Activated T-helper 2 cell treated with anti-CD3 and anti-CD28 coated beads, Interferon-gamma antibody, Interleukin-2, Interleukin-4, amounts not matched to agents 10 μg/mL and 5 μg/mL and 100 μg/mL, durations not matched to agents 14 hours and 24 hours and 36 hours (primary cell): ENCODE measurements at places on chromosomes 7 and 10.

DNA sequence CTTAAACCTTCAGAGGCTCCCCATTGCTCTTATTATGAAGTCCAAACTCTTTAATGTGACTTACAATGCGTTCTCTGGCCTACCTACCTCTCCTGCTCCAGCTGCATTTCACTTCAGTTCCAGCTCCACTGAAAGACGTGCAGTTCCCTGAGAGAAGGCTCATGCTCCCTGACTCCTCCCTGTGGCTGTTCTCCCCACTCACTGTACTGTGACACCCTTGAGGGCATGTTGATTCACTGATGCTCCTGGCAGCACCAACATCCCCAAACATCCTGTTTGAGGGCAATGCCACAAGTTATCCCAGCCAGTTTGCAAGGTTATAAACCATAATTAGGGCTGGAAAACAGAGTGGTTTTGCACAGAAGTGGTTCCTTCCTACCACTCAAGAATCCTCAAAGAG, 111.2 kb downstream of the LSM5 start:
- no peak for DNase-seq

- no peak for DNase-seq
Measured at GRCh38 chr10:127280446-127280845, 84.1 kb upstream of the INSYN2A start.

DNA sequence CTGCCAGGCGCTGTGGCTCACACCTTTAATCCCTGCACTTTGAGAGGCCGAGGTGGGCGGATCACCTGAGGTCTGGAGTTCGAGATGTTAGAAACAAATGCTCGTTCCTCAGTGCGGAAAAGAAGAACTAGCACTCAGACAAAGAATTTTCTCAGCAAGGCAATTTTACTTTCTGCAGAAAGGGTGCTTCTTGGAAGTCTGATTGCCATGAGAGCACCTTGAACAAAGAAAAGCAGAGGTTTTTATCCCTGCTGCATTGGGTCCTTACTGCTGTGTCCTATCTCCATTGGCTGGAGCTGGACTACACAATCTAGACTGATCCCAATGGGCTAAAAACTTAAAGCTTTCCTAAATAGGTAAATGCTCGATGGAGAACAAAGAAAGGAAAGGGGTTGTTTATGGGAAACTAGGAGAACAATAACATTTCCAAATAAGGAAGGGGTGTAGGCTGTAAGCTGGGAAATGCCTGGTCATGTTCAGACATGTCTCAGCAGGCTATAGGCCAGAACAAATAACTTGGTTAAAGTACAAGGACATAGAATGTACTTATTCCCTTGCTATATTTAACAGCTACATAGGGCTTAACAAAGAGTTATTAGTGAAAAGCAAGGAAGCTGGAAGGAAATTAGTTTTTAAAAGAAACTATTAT, 26.1 kb upstream of the ACTR3B start:
- no peak for DNase-seq

DNA sequence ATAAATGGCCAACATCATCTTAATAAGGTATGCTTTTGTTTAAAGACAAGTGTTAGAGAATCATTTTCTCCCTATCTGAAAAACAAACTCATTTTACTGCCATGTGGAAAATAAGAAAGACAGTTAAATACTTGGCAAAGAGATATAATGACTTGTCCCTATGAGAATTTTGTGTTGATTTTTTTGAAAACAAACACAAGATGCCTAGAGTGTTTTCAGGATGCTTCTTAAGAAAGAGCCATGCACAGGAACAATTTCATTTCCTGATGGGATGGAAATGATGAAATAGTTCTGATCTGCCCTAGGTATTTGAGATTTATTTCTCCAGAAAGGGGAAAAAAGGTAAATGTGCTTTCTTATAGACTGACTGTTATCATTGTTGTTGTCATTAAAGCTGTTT, 237.5 kb upstream of the GNAI1 start:
- no peak for DNase-seq

- no peak for DNase-seq
Measured at GRCh38 chr10:129027906-129028305, 439.1 kb upstream of the MGMT start.

GRCh38 chr7:2856388-2857169, 12.5 kb upstream of the GNA12 start:
- no peak for DNase-seq

- no peak for DNase-seq
Measured at GRCh38 chr7:3191548-3191947, 109.5 kb upstream of the SDK1 start.

- no peak for DNase-seq
Measured at GRCh38 chr10:26746061-26746460, 48.6 kb downstream of the PDSS1 start.

DNA sequence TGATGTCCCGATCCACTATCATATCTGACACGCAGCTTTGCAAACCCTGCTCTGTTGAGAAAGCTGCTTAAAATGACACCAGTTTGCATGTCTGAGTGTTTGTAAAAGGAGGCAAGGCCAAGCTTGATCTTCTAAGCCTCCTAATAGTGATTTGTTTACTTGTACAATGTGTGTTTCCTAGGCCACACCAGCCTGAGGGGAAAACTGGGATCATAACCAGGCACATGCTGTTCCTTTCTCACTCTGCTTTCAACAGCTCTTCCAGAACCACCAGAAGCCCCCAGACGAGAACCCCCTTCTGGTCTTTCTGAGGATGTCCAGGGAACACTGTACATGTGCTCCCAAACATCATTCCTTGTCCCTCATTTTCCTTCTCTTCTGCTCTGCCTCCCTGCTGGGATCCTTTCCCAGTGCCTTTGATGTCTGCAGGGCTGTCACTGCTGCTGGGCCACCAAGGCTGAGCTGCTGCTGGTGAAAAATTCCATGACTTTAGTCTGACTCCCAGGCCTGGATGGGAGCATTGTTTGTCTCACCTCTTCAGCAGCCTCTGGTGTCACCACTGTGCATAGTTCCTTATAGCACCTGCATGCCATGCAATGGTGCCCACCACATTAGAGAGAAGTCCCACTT, 4.0 kb upstream of the LGI1 start:
- DNase-seq, result no peak

- no peak for DNase-seq
Measured at GRCh38 chr7:33157781-33158180, 28.4 kb downstream of the BBS9 start.

DNA sequence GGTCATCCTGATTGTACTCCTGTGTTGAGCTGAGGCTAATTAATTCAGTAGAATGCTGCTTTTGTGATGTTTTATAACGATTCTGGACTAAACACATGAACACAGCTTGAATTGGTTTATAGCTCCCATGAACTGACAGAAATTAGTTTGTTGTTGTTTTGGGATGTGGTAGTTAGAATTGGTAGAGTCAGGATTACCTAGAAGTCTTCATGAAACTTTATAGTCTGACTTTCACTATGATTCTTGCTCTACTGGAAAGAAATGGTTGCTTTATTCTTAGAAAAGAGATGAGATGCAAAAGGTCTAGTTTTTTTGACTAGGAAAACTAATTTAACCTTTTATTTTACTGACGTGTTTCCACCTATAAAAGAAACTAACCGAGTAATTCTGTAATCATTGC, 23.4 kb upstream of the TRUB1 start:
- no peak for DNase-seq

GRCh38 chr10:60534761-60535389, 145.2 kb upstream of the ANK3 start:
- DNase-seq, result no peak

DNA sequence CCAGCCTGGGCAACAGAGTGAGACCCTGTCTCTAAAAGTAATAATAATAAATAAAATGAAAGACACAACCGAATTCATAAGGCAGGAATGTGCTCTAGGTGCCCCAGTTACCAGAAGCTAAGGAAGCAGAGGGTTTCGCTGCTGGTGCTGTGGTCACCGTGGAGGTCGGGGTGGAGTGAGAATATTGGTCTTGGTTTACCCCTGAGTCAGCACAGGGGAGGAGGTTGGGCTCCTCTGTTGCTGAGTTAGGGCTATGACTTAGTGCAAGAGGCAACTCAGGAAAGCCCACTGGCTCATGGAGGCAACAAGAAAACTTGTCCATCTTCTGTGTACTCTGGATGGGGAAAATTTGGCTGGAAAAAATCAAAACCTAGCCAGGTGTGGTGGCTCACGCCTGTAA, 117.1 kb downstream of the MYL10 start:
- DNase-seq, result no peak

DNA sequence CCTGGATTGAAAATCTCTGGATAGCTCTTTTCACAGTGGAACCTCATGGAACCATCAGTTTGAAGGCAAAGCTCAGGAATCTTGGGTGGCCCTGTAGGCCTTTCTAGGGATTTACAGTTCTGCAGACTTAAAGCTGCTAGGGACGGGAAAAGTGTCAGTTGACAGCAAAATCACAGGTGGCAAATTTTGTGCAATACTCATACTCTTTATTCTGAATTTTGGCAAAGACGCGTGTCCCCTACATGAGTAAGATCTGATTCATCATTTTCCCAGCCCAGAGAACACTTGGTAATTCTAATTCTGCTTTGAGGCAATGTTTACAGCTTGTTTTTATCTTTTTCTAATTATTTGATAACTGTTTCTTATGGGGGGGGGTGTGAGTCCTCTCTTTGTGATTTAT, 3.6 kb downstream of the LRRC17 start:
- DNase-seq, result no peak

GRCh38 chr10:75233444-75234016, 2.2 kb downstream of the COMTD1 start:
- DNase-seq, result no peak

DNA sequence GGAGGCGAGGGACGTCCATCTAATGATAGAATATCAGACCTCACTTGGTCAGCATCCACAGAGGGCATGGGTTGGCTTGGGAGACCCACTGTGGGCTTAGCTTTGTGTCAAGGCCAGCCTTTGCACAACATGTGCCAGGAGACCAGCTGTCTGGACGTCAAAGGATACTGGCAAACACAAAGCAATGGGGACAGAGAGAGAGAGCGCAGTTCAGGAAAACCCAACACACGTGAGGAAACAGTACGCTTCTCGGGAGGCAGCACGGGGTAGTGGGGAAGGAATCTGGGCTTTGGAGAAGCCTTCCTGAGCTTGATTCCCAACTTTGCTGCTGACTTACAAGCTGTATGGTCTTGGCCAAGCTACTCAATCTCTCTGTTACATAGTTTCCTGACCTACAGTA, 14.7 kb downstream of the PRLHR start:
- DNase-seq, result no peak

DNA sequence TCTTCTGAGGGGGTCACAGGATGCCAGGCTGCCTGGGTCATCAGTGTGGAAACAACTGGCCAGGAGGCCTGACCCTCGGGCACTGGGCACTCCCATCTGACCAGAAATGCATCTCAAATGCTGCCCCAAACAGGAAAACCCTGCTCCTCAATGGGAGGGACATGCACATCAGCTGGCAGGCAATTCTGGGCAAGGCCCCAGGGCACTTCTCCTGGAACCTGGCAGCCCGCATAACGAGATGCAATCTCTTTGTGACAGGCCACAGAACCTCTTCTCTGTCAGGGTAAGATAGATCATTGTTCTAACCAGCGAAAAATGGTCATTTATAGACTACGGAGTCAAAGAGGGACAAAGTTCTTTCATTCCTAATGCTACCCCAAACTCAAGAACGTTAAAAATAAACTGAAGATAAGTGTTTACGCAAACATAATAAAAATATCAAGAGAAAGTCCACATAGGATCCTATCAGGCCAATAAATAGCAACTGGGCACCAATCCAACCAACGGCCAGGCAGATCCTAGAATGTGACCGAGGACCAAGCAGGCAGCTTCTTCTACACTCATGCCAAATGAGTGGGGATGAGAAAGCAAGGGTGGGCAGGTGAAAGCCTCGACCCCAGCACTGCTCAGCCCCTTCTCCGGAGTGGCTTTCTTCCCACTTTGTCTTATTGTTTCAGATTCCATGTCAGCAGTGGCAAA, 212.3 kb downstream of the TCERG1L start:
- DNase-seq, result no peak

GRCh38 chr10:131938681-131939080, 37.9 kb downstream of the PPP2R2D start:
- no peak for DNase-seq

DNA sequence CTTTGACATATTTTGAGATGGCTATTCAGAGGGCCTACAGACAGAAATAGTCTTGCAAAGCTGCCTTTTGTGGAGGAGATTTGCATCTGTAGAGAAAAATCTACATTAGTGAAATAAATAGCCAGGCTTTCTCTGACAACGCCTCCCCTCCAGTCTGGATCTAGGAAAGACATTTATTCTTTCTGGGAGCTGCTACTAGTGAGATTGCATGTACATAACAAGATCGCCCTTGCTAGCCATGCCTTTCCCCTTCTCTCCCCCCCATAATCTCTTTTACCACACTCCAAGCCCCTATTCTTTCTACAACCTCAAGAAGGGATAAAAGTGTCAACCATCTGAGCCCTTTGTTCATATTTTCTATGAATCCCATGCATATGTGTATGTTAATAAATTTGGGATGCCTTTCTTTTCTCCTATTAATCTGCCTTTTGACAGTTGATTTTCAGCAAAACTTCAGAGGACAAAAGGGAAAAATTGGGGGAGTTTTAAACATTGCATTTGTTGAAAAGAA, 194.2 kb downstream of the SNX13 start:
- no peak for DNase-seq

DNA sequence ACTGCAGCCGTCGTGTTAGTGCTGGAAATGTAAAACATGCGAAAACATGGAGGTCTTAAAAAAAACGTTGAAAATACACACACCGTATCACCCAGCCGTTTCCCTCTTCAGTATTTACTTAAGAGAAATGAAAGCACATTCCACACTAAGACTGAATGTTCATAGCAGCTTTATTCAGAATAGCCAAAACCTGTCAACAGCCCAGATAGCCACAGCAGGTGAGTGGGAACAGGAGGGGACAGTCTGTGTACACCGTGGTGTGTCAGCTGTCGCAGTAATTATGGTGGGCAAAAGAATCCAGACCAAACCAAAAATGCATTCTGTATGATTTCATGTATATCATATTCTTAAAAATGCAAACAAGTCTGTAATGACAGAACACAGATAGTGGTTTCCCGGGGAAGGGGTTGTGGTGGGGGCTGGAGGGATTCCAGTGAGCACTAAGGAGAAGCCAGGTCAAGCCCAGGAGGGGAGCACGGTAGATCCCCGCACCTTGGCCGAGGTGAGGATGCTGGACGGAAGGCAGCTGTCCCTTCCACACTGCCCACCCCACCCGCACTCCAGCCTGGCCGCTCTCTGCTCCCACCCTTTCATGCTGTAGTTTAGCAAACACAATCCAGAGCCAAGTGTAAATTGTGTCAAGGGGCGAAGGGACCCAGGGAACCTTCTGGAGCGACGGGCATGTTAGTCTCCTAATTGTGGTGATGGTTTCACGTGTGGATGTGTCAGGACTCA, 123.6 kb downstream of the NKX6-2 start:
- no peak for DNase-seq

DNA sequence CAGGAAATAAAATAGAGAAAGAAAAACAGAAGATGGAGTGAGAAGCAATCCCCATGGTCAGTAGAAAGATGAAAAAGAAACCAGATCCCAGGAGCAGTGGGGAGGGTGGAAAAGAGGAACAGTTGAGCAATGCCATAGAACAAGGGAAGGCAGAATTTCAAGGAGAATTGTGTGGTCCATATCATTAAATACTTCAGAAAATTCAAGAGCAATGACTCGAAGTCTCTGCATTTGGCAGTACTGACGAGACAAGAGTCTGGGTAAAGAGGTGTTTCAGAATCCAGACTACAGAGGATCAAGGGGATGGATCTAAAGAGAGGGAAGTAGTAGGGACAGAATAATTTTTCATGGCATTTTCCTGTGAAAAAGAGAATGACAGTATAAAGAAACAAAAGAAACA, 512.6 kb downstream of the PHTF2 start:
- no peak for DNase-seq

GRCh38 chr10:109934958-109935793, 11.9 kb upstream of the XPNPEP1 start:
- DNase-seq, result no peak

GRCh38 chr7:47454069-47454973, 127.6 kb downstream of the TNS3 start:
- no peak for DNase-seq
